ENCODE measurements at places on chromosomes 5 and 9.

DNA sequence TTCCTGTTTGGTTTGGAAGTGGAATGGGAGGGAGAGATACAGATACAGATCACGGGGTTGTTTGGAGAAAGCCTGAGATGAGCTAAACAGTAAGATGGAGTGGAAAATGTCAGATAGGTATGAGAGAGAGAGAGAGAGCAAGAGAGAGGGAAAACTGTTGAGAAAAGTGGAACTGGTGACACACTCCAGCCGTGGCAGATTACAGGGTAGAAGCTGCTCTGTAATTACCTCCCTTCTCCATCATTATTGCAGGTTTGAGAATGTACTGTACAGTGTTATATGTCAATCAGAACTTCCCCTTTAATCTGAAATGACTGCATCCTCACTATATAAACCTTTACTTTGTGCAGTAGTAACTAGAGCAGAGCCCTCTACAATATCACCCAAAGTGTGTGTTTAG lies 74.5 kb upstream of the WWC1 start:
- no peak for DNase-seq

DNA sequence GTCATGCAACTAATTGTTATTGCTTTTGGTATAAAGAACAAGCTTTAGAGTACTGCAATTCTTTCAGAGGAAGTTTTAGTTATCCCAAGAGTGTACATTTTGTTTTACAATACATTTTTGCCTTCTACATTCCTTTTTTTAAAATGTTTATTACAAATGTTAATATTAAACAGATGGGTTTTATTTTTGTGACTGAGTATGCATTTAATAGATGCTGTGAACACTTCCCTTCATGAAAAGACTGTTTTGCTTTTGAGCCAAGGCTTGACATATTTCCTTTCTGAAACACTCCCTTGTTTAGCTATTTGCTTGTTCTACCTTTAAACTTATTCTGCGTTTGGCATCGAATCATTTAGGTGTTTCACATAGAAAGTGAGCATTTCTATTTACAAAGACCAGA lies 14.8 kb upstream of the ZNF474 start:
- DNase-seq, result no peak

DNA sequence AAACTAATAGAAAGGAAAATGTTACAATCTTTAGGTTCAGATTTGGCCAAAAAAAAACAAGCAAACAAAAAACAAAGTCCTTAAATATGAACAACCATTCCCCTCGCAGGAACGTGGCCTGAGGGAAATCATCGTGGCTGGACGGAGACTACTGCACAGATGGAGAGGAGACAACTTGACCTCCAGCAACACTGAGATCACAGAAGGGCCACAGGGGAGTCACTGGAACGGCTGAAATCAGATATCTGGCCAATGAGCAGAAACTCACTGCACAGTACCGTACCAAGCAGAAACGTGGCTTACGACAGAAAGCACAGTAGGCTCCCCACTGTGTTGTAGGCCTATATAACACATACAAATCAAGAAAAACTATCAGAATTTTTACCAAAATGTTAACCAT lies 27.7 kb downstream of the CAMSAP1 start:
- DNase-seq, result no peak

DNA sequence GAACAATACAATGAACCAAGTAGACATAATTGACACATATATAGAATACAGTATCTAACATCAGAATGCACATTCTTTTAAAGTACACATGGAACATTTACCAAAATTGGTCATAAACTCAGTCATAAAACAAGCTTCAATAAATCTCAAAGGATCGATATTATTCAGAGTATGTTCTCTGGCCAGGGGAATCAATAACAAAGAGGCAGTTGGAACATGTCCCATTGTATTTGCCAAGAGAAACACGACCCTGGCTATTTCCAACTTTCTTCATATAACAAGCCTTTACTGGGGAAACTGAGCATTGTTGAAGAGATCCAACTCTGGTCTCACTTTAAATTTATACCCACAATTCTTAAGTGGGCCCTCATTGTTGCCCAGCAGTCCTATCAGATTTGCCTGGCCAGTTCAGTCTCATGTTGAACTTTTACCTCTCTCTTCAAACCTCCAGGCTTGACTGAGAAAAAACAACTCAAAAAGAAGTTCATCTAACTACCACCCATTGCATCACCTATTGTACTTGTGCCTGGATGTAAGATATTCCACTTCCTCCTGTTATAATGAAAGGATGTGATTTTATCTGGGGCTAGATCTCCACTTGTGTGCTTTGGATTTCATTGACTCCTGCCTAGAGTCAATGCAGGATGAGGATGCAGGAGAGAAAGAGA lies 162.5 kb downstream of the HSPA4 start:
- no peak for DNase-seq

- DNase-seq, result no peak
Observed at GRCh38 chr5:150542933-150543445, 35.1 kb downstream of the NDST1 start.

GRCh38 chr5:168674893-168675482 lies 95.8 kb upstream of the PANK3 start:
- DNase-seq, result no peak

DNA sequence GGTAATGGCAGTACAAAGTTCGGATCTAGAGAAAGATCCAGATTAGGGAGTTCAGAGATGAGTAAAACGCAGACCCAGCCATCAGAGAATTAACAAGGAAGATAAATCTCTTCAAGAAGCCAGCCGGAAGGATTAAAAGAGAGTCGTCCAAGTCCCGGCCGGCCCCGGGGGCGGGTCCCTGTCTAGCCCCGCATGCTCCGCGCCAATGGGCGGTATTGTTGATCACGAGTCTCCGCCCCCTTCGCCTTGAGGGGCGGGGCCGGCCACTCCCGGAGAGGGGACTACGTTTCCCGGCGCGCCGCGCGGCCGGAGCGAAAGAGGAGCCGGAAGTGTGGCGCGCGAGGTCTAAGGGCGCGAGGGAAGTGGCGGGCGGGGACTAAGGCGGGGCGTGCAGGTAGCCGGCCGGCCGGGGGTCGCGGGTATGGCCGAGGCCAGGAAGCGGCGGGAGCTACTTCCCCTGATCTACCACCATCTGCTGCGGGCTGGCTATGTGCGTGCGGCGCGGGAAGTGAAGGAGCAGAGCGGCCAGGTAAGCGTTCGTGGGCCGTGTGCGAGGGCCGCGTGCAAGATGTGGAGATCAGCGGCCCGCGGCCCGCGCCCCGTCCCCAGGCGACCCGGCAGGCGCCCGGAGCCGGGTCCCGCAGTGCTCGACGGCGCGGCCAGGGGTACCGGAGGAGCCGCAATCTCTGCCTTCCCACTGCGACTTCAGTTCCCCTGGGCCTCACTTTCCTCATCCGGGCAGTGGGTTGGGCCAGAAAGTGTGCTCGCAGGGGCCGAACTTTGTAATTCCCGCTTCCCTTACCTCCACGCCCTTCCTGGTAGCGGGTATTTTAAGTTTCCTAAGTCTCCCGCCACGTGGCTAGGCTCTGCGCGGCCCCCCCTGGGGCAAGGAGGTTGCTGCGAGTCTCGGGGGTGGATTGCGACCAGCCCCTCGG lies at the start of gene TCOF1:
Gene TCOF1 (plus strand): TSS at position 372 of the 935 bp plus-strand sequence. CDS start 50 bp downstream, at position 422.
- DNase-seq, result peak; percentile 98

DNA sequence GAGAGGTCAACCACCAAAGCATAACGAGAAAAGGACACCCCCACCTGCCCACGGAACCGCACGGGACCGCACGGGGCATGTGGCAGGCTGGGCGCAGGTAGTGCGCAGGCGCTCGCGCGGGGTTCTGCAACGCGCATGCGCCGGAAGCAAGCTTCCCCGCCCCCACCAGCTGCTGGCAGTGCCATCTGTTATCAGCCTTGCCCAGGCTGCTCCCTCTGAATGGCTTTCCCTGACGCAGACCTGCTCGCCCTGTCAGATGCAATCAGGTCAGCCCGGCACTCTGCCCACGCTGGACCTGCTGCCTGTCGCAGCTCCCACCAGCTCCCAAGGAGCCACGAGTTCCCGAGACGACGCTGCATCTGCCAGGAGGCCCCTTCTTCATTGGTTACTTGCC lies 22.8 kb downstream of the PTCH1 start:
- DNase-seq, result no peak

GRCh38 chr9:13428766-13429165 lies 149.3 kb upstream of the MPDZ start:
- no peak for DNase-seq

DNA sequence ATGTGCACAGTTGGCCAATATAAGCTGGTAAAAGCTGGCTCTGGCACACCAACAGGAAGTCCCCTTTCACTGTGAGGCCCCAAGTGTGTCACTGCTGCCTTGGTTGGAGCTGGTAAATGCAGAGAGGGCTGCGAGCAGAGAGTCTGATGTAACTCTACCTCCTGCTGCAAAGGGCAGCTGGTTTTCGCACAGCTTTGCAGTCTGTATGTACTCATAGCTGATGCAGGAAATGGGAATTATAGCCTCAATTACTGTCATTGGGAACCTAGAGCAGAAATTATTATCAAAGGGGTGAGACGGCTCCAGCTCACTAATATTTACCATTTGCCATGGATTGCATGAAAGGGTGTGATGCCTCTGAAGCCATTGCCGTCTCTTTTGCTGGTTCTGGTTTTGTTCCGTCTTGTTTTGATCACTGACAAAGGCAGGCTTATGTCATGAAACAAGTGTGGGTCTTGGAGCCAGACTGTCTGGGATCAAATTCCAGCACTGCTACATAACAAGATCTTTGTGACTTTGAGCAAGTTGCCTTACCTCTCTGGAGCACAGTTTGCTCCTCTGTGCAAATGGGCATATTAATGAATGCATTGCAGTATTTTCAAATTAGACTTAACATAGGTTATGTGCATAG lies 124.3 kb upstream of the SLC25A48 start:
- DNase-seq, result no peak

Data from naive thymus-derived CD8-positive, alpha-beta T cell (primary cell).